ENCODE measurements at places on chromosomes 2 and 18.
A peak's percentile ranks its signal among the peaks of the same experiment; 100 is the strongest.

- DNase-seq: no peak
Observed at GRCh38 chr18:37156330-37156942, 327.5 kb downstream of the KIAA1328 start.

DNA sequence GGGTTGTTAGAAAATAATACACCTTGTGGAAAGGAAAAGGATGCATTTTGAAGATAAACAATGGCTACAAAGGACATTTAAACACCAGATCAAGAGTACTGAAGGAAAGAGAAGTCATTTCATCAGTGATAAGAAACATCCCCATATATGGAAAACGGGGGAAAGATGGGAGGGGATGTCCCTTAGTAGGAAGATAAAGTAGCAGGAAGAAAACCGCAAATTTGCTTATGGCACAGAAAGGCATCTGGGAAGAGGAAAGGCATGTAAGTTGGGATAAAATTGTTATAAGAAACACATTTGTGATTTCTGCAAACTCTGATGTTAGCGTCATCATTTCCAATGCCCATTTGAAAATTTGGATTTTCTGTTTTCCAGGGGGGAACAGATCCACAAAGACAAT is 10.5 kb upstream of the LYPD1 start:
- DNase-seq: no peak

- no peak for DNase-seq
Observed at GRCh38 chr2:138428710-138429440, 72.7 kb upstream of the SPOPL start.

DNA sequence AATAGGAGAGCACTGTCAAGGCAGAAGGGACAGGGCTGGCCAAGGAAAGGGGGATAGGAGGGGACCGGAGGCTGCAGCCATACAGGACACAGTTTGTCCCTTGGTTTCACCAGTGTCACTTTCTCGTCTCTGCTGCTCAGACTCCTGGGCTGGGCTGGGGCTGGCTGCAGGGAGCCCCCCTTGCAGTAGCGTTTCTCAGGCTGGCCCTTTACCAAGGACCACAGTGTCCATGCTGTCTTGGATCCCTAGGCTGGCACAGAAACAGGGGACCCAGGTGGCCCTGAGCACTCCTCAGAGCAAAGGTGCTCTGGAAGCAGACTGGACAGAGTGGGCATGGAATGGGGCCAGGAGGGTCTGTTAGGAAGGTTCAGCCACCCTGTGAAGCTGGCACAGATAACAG is 34.8 kb downstream of the ATOH8 start:
- no peak for DNase-seq

- DNase-seq: no peak
Observed at GRCh38 chr2:127007652-127008051, 99.3 kb downstream of the BIN1 start.

- no peak for DNase-seq
Observed at GRCh38 chr2:39920307-39920801, 141.3 kb upstream of the THUMPD2 start.

- DNase-seq: no peak
Observed at GRCh38 chr2:102129951-102130646, 12.4 kb upstream of the IL1R1 start.

DNA sequence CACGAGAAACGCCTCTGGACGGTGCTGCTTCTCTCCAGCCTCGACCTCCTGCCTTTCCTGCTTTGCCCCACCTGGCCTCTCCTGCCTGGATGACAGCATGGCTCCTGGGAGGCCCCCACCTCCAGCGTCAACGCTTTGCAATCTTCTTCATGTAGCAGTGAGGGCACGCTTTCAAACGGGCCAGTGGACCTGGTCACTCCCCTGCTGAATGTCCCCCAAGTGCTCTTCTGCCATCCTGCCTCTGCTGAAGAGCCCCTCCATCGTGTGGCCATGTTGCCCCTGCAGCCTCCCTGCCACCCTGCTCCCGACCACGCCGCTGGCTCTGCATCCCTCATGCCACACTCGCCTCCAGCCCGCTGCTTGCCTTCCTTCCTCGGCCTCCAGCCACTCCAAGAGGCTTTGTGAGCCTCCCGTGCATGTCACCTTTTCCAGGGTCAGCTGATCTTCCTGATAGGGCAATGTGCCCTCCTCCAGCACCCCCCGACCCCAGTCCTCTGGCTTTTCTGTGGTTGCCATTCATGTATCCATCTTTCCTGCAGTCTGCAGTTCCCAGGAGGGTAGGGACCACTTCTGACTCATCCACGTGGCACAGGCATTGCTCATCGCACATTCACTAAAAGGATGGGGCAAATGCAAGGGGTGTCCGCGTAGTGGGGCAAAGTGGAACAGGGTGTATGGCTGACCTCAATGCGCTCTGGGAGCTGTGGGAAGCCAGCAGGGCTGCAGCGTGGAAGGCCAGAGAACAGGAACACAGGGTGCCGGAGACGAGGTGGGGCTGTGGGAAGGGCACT is 268.8 kb downstream of the TWIST2 start:
- no peak for DNase-seq

DNA sequence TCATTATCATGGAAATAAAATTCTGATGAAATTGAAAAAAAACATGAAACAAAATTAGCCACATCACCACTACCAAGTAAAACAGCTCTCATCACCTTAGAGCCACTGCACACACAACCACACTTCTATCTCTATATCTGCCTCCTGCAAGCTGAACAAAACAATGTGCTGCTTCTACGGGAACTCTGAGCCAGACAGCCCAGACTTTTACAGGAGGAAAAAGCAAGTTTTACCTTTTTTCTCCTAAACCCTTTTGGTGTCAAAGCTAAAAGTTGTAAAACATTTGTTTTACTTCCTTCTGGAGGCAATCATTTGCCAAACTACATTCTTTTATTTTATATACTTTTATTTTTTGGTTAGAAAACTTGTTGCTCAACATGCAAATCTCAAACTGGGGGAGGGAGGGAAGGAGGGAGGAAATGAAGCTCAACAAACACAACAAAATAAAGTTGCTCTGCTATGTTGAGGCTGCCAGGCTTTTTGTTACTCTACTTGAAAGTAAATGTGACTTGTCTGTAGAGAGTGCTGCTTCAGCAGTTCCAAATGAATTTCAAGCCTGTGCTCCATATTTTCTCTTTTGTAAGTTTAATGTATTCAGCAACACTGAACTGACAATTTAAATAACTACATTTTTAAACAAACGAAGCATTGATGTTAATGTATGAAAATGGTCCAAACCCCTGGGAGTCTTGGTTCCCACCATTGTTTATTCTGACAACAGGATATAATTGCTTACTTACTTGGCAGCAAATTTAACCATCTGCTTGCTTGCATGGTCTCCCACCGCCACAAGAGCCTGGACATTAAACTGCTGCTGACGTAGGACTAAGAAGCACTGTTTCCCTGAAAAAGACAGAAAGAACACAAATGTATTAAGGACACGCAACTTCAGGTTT is 24.5 kb downstream of the DARS1 start:
- no peak for DNase-seq

DNA sequence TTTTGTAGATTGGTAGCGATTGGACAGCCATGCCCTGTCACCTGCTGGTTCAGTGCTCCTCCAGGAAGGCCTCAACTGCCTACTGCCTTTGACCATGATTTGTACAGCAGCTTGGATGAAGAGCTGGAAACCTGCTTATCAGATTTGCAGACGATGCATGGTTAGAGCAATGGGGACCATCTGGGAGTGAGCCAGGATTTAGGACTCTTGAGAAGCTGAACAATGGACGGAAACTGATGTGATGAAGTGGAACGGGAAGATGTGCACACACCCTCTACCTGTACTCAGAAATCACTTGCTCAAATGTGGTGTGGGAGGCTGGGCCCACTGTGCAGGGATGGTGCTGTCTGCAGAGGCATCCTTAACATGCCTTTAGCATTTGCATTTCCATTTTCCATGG is 57.2 kb downstream of the NCK2 start:
- no peak for DNase-seq

DNA sequence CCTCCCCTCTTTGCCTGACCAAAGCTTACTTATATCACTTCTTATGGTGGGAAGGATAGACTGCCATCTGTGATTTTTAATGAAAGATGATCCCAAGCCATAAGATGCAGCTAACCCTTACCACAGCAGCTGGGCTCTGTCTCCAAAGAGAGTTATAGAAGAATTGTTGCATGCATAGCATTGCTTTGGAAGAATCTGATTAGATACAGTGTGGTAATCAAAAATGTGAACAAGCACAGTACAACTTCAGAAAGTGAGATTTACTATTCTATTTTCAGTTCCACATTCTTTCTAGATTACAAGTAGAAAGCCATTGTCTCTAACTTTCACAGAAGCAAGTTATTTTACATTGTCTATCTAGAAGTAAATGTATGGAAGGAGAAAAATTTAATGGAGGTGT is 129.0 kb upstream of the ACVR2A start:
- no peak for DNase-seq

- no peak for DNase-seq
Observed at GRCh38 chr18:3083766-3084165, 70.8 kb upstream of the LPIN2 start.

GRCh38 chr2:104547221-104547620 is 306.7 kb upstream of the POU3F3 start:
- DNase-seq: no peak

DNA sequence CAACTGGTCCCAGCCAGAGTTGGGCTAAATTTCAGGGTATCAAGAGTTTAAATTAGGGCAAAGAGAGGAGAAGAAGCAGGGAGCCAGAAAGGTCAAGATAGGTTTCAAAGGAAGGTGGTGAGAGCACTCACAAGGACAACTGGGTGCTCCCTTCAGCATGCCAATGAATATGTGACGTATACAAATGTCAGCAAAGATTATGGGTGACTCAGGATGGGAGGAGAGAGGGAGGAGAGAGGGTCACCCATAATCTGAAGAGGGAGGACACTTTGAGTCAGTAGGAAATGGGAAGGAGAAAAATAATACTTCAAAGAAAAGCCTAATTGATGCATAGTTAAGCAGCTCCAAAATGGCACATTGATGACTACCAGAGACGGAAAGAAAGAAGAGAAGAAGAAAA is 53.1 kb upstream of the ABCA12 start:
- no peak for DNase-seq

GRCh38 chr2:204538182-204539018 is 6.9 kb upstream of the PARD3B start:
- DNase-seq: no peak

GRCh38 chr2:238155761-238156694 is 2.7 kb upstream of the ERFE start:
- DNase-seq: no peak

DNA sequence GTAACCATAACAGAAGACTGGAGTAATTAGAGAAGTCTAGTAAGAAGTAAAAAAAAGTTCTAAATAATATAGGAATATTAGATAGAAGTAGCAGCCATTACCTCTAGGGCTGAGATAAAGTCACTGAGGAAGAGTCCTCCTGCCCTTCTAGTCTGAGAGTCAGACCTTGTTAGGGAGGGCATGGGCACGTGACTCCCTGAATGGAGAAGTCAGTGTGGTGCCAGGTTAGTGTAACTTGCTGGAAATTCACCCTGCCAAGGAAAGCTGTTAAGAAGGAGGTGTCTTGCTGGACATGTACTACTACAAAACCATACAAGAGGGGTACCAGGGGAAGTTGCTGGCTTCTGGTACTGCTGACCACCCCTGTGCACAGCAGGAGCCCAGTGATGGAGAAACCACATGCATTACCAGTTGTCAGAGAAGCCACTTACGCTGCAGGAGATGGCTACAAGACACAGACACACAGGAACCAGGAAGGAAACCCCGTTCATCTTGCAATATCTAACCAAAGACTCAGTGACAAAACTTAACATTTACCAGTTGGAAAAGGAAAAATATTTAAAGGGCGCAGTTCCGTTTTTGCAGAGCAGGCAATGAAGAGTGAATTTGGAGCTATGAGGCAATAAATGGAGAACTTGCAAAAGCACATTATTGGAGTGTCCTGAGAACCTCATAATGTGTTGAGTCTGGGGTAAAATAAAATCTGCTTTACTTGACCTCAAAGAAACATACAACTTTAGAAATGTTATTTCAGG is 77.2 kb upstream of the TLK1 start:
- DNase-seq: no peak

- no peak for DNase-seq
Observed at GRCh38 chr18:24968238-24968775, 383.7 kb downstream of the ZNF521 start.

DNA sequence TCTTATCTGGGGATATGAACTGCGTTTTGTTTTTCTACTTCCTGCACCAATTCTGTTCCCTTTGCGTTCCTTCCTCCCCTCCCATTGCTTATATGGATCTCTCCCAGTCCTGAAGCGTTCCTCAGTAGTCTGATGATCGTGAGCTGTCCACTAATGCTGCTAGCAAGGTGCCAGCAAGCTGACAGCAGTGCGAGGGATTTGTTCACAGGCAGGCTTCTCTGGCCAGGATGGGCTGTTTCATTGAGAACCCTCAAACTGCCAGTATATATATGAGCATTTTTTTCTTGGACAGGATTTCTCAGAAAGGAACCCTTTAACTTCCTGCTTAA is 40.1 kb downstream of the GTF3C3 start:
- DNase-seq: no peak

GRCh38 chr2:62344472-62344871 is 148.6 kb downstream of the B3GNT2 start:
- no peak for DNase-seq

- no peak for DNase-seq
Observed at GRCh38 chr2:237097326-237097910, 11.7 kb downstream of the COPS8 start.

- no peak for DNase-seq
Observed at GRCh38 chr18:77249569-77250500, at the start of gene GALR1. Gene GALR1, plus strand, starts transcription at chr18:77249848. Its CDS starts 701 bp downstream, at chr18:77250549.

- DNase-seq: peak; percentile 2
Observed at GRCh38 chr2:33372940-33373553, 103.4 kb upstream of the RASGRP3 start.

DNA sequence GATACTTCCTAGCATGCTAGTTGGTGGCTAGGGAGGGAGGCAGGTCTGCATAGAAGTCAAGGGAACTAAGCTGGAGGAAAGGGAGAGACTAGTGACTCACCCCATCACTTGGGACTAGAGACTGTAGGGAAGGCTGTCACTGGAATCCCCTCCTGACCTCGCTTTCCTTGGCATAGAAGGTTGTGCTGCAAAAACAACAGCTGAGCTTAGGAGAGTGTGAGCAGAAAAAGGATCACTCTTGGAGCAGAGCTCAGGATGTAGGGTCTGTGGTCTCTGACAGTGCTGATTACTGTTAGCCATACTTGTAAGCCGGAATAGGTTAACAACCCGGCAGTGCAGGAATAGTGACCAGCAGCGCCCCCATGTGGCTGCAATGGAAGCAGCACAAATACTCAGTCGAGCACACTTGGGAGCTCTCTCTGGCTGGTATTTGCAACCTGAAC is 66.9 kb upstream of the SMAD2 start:
- DNase-seq: peak; percentile 35

- DNase-seq: no peak
Observed at GRCh38 chr2:68411397-68412126, 46.5 kb downstream of the PLEK start.

Measured in activated naive CD8-positive, alpha-beta T cell treated with anti-CD3 and anti-CD28 coated beads for 36 hours (primary cell).